T-helper 2 cell (primary cell): ENCODE measurements at places on chromosomes 6 and 20.

DNA sequence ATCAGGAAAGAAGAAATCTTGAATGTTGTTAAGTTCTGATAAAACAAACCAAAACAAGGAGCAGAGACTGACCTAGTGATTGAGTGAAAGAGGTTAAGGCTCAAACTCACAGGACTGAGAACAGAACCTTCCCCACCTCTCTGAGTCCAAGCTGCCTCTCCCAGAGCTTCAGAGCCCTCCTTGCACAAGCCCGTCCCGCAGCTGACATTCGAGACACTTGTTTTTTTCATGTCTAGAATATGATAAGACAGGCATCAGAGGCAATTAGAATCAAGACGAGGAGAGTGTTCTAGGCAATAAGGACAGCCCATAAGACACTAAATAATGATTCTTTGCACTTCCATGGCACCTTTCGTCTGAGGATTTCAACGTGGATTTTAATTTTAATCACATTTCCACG lies 140.6 kb downstream of the PXDC1 start:
- no peak for DNase-seq

GRCh38 chr20:39857187-39857586 lies 831.8 kb downstream of the MAFB start:
- DNase-seq, result no peak

DNA sequence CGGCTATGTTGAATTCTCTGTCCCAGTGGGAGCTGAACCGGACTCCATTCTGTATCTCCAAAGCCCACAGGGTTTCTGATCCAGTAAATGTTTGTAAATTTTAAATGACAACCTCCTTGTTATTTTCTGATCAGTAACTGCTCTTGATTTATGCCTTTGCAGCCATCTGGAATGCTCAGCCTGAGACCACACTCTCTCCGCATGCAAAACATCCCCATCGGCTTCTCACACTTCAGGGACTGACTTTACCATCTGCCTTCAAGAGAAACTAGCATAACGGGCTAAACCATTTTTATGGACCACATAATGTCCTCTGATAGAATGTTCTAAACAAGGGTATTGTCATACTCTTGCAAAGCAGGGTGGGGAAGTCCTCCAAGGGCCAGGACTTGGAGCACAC lies 94.5 kb upstream of the FOXQ1 start:
- no peak for DNase-seq

DNA sequence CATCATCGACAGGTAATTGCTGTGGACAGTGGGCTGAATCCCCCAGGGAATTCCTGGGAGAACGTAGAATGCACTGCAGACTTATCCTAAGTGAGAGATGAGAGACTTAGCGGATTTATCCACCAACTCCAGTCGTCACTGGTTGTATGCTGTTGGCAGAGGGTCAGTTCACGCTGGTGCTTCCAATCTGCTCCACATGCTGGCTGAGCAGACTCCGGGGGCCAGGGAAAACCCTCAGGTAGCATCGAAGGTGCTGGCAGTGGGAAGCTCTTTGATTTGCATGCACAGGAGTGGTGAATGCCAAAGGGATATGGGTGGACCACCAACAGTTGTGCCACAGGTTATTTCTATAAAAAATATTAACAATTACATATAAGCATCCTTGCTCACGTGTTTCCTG lies 20.2 kb downstream of the TTLL9 start:
- no peak for DNase-seq

GRCh38 chr6:33904050-33904746 lies 100.4 kb upstream of the MLN start:
- DNase-seq, result peak; percentile 18
